ENCODE measurements at places on chromosomes 1 and 21.

GRCh38 chr1:33986390-33987095 is 122.7 kb downstream of the HMGB4 start:
- DNase-seq, result peak; percentile 63

- no peak for DNase-seq
Measured at GRCh38 chr1:8745749-8746390, 71.6 kb downstream of the RERE start.

DNA sequence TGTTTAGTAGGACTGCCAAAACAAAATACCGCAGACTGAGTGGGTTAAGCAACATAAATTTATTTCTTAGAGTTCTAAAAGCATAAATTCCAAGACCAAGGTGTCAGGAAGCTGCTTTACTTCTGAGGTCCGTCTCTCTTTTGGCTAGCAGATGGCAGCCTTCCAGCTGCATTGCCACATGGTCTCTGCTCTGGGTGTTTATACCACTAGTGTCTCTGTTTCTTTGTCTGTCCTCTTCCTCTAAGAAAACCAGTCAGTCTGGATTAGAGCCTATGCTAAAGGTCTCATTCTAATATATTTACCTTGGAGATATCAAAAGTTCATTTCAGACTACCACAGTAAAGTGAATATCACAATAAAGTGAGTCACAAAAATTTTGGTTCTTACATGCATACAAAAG is 519.8 kb downstream of the COL11A1 start:
- DNase-seq, result no peak

- no peak for DNase-seq
Measured at GRCh38 chr1:194081444-194081843, 895.0 kb upstream of the B3GALT2 start.

- DNase-seq, result no peak
Measured at GRCh38 chr21:46648539-46648938, 13.1 kb downstream of the PRMT2 start.

DNA sequence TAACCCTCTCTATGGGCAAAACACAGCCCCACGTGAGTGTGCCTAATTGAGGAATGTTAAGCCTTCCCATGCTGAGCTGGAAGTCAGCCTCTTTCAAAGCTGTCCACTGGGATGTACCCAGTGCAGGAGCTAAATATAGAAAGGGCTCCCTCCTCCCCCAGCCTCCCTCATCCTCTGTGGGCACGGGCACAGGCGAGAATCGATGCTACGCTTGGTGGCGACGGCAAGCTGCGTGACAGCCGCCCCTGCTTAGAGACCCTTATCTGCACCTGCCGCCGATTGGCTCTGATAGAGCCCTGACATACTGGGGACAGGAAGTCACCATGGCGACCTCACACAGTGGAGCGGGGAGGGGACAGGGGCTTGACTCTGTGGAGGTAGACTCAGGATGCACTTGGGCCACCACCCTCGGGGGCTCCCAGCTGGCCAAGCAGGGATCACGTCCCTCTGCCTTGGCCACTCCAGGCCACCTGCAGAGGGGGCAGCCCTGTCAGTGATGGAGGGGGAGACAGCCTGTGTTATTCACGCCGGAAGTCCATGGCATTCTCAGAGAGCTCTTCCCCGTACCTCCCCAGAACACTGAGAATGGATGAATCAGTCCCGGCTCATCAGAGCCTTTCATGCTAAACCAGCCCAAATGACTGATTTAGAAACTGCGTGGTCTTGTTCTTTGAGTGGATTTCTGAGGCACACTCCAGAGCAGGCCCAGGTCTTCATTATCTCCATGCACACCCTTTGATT is 84.8 kb downstream of the KCND3 start:
- DNase-seq, result no peak

DNA sequence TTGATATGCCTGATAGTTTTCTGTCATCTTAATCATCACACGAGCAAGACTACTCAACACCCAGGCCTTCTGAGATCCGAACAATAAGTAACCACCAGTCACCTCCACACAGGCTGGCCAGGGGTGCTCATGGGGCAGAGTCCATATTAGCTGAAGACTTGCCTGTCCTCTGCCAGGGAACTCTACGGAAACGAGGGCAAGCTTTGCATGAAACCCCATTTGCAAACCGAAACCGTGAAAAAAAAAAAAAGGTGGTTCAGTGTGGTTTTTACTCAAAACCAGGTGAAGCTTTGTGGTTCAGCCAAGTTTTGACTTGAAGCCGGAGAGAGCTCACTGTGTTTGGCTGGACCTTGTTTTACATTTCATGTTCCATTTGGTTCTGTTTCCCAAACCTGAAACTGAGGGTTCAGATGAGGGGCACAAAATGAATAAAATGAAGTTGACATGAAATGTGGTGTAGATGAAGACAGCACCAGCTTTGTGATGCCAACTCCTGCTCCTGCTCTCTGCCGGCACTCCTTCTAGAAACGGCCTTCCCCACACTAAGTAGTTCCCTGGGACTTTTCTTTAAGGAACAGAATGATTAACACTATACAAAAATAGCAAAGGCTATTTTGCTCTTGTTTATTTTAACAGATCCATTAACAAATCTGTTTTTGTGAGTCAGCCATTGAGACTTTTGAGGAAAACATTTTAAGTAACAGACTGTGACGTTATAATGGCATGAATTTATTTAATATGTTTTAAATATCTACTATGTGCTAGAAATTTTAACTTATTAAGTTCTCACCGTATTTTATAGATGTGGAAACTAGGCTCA is 74.7 kb downstream of the RUNX1 start:
- no peak for DNase-seq

- no peak for DNase-seq
Measured at GRCh38 chr1:39061951-39062350, 35.8 kb downstream of the NDUFS5 start.

GRCh38 chr1:91513160-91513559 is 12.5 kb downstream of the CDC7 start:
- DNase-seq, result no peak

DNA sequence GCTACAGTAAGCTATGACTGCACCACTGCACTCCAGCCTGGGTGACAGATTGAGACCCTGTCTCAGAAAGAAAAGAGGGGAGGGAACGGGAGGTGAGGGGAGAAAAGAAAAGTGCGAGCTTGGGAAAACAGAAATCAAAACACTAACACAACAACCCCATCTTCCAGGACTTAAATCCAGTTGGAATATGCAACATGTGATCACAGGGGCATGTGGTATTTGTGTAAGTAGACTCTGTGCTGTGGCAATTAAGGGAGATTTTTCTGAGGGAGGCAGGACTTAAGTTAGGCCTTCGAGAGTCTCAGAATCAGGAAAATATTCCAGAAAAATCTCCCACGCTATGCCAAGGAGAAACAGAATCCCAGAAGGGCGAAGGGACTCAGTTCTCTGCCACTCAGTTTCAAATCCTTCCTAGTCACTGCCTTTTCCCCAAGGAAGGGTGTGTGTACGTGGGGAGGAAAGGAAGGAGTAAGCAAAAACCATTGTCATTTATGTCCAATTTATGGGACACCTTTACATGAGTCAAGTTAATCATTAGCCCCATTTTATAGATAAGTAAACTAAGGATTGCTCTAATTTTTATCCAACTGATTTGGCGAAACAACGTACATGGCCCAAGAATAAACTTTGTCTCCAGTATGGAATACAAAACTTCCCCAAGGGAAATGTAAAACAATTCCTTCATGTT is 12.3 kb downstream of the ID3 start:
- DNase-seq, result no peak

- no peak for DNase-seq
Measured at GRCh38 chr1:84781946-84782771, 91.9 kb upstream of the SSX2IP start.

DNA sequence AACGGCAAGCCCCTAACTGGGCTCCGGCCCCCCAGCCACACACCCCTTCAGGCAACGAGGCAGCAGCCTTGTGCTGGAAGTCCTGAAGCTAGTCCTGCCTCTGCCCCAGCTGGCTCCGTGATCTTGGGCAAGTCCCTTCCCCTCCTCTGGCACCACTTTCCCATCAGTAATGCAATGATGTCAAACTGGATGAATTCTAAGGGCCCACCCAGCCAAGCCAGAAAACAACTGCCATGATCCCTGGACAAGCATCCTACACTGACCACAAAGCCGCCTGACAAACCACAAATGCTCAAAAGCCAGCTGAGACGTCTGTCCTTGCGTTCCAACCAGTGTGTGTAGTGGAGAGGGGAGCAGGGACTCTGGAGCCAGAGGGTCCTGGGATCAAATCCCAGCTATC is 26.8 kb downstream of the IFFO2 start:
- no peak for DNase-seq

DNA sequence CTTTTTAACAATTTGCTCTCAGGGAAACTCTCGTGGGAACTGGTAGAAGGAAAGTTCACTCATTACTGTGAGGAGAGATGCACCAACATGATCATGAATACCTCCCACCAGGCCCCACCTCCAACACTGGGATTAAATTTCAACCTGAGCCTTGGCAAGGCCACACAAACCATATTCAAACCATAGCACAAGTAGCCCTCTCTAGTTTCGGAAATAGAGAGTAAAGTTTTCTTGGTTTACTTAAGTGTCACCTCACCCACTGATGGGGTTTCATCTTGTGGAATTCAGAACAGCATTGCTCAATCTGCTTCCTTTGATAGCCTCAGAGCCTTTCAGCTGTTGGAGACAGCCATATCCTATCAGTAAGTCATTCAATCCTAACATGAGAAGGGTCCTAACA is 25.5 kb upstream of the CCSAP start:
- no peak for DNase-seq

DNA sequence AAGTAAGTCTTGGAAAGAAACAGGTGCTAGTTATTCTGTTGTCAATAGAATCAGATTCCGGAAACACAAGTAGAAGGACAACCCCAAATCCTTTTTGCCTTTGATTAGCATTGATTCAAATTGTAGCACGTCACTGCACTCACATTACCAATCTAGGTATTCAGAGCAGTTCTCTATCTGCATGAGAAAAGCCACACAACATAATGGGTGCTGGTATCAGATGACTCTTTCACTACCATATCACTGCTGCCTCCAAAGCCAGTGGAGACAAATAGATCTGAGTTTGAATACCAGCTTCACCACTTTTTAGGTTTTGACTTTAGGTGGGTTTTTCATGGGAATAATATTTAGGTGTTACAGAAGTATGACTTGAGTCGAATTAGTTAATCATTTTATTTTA is 38.9 kb downstream of the RTCA start:
- DNase-seq, result no peak

GRCh38 chr1:198838022-198838342 is 199.1 kb downstream of the PTPRC start:
- DNase-seq, result no peak

- DNase-seq, result no peak
Measured at GRCh38 chr1:200733907-200734306, 4.8 kb upstream of the CAMSAP2 start.

DNA sequence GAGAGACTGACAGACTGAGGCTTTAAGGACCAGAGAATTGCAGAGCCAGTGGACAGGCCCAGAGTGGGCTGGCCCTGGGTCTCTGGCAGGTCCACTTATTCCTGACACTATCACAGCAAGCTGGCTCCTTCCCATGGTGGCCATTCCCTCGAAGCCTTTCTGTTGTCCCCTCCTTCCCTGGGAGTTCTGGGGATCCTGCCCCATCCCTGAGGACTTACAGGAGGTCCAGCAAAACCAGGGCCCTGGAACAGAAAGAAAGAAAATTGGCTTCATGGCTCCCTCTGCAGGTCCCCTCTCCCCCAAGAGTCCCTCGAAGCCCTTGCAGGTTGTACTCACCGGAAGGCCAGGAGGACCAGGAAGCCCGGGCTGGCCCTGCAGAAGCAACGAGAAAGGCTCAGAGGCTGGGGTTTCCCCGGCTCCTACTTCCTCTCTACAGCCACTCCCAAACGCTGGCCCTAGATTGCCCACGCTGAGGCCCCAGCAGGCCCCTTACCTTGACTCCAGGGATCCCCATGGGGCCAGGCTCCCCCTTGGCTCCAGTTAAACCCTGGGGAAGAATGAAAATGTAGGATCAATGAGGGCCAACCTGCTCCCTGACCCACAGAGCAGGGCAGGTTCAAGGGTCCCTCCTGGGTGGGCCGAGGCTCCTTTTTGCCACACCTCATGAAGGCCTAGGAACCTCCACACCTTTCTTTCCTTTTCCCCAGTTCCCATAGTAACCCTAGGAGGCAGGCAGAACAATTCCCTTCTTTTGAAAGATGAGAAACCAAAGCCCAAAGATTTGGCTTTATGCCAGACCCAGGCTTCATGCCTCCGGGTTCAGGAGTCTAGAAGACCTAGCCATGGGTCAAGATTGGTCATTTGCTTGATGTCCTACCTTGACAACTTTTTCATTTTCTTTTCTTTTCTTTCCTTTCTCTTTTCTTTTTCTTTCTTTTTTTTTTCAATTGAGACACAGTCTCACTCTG is 4.6 kb downstream of the COL9A2 start:
- no peak for DNase-seq

GRCh38 chr1:179142889-179143299 is 61.0 kb downstream of the TOR3A start:
- peak; percentile 92 for DNase-seq

DNA sequence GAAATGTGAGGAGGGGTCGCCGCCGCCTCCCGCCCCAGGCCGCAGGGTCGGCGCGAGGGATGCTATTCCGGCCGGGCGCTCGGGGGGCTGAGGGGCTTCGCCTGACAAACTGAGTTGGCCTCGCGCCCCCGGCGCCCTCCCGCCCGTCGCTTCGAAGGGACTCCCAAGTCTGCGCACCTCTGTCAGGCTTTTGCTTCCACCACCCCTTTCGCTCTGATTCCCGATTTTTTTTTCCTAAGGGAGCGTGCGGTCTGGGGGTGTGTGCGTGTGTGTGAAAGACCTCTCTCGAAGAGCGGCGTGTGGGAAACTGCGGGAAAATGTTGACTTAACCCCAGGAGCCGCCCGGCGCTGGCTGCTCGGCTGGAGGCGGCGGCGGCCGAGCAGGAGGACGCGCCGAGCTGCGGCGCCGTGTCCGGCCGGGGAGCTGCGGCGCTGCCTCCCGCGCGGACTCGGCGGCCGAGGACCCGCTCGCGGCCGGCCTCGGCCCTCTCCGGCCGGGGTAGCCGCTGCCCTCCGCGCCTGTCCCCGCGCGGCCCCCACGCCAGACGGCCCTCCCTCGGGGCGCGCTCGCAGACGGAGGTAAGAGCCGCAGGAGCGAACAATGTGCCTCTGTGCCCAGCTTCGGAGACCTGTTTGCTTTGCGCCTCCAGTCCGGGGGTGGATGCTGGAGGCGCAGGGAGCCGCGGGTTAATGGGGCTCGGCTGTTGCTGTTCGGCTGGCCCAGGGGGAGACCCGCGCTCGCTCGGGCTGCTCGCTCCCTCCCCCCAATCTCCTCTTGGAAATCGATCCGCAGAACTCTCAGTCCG is 1.1 kb downstream of the ADGRL2 start:
- DNase-seq, result no peak

- DNase-seq, result no peak
Measured at GRCh38 chr1:236692742-236693141, 6.4 kb downstream of the ACTN2 start.

GRCh38 chr21:36744190-36744559 is 45.3 kb downstream of the SIM2 start:
- DNase-seq, result no peak

GRCh38 chr1:5010236-5010635 is 355.8 kb downstream of the AJAP1 start:
- no peak for DNase-seq

DNA sequence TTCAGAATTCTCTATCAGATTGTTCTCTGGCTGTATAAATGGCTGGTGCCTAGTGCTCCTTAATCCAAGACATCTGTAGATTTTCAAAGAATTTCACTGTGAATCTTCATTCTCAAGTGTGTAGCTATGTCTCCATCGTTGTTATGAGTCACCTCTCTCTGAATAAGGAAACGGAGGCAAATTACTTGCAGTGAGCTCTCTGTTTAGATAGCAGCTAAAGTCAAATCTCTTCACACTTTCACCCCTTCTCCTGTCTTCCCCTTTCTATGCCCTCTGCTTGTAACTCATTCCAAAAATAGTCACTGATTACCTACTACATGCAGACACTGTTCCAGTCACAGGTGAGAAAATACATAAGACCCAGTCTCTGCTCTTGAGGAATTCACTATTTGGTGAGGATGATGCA is 39.7 kb downstream of the CHML start:
- DNase-seq, result no peak
